Cerebellar cortex (tissue), 1 donor: ENCODE measurements at places on chromosomes 7 and 10.

GRCh38 chr7:113835367-113835766 lies 83.4 kb downstream of the PPP1R3A start:
- DNase-seq, result no peak

- no peak for DNase-seq
Observed at GRCh38 chr7:91347290-91347689, 83.1 kb downstream of the FZD1 start.

GRCh38 chr7:100726996-100727761 lies 6.2 kb upstream of the ZAN start:
- no peak for DNase-seq

DNA sequence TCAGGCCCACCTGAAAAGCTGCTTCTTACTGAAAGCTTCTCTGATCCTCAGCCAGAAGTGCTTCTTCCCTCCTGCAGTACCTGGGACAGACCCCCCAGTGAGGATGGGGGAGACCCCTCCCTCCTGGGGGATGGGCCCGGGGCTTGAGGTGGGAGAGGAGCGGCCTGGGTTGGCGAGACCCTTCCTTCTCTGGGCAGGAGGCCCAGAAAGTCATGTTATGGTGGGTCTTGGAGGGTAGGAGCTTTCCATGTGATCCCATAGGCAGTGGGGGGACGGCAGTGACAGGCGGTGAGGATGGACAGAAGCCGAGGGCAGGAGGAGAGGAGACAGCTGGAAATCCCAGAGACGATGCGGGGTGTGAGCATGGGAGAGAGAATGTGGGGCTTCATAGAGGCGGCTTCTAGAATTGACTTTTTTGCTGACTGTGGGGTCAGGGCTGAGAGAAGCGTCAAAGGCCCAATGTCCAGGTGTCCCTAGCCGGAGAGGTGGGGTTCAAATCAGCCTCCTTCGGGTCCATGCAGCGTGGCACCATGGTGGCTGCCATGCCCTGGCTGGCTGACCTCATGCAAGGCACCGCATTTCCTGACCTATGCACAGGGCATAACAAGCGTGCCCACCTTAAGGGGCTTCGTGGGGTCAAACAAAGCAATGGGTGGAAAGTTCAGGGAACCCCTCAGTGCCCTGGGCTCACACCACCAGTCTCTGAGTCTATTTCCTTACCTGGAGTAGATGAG lies 154.0 kb downstream of the UBE2H start:
- no peak for DNase-seq

DNA sequence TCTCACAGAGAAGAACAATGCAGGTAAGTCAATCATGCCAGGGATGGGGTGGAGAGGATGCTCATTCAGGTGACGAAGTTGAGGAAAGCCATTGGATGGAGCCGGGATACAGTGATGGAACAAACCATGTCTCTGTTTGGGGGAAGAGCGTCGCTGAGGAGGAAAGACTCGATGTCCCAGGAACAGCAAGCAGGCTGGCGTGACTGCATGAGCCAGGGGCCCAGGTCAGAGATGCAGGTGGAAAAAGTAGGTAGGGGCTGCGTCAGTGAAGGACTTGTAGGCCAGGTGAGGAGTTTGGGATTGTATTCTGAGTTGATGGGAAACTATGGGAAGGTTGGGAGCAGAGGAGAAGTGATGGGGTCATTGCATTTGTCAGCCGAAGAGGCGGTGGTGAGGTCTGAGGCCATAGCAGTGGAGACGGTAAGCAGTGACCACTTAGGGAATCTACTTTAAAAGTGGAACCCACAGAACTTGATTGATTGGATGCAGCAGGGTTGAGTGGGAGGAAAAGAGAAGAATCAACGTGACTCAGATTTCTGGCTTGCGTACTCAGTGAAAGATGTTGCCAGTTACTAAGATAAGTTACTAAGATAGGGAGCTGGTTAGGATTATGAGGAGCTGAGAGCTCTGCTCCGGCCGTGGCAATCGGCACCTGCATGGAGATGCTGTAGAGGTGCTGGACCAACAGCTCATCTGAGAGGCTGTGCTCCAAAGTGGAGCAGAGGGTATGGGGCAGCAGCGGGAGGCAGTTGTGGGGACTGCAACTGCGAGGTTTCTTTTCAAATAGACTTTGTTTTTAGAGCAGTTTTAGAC lies 12.5 kb upstream of the IL2RA start:
- DNase-seq, result no peak

GRCh38 chr10:17196573-17196972 lies 4.9 kb downstream of the TRDMT1 start:
- no peak for DNase-seq

DNA sequence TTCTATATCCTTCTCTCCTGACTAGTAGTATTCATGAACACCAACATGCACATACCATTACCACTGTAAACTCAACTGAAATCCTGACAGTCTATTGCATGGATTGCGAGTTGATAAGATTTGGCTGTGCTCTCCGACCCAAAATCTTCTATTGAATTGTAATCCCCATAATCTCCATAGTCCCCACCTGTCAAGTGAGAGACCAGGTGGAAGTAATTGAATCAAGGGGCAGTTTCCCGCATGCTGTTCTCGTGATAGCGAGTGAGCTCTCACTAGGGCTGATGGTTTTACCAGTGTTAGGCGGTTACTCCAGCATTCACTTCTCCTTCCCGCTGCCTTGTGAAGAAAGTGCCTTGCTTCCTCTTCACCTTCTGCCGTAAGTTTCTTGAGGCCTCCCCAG lies 261.8 kb downstream of the PHF14 start:
- no peak for DNase-seq

DNA sequence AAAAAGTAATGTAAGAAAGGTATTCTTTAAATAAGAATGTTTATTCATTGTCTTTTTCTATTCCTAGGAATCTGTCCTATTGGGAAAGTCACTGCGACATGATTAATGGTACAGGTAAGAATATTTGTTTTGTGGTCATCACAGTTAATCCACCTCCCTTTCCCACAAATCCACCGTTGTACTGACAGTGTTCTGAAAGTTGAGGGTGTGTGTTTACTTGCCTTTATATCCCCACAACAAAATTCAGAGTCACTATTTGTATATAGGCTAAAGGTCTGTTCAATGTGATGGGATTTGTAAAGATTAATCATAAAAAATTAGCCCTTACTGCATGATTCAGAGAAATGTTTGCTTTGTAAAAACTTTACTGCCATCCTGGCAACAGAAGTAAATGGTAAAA lies 27.9 kb downstream of the CD36 start:
- DNase-seq, result no peak

GRCh38 chr7:8354503-8354902 lies 78.9 kb upstream of the NXPH1 start:
- DNase-seq, result no peak

DNA sequence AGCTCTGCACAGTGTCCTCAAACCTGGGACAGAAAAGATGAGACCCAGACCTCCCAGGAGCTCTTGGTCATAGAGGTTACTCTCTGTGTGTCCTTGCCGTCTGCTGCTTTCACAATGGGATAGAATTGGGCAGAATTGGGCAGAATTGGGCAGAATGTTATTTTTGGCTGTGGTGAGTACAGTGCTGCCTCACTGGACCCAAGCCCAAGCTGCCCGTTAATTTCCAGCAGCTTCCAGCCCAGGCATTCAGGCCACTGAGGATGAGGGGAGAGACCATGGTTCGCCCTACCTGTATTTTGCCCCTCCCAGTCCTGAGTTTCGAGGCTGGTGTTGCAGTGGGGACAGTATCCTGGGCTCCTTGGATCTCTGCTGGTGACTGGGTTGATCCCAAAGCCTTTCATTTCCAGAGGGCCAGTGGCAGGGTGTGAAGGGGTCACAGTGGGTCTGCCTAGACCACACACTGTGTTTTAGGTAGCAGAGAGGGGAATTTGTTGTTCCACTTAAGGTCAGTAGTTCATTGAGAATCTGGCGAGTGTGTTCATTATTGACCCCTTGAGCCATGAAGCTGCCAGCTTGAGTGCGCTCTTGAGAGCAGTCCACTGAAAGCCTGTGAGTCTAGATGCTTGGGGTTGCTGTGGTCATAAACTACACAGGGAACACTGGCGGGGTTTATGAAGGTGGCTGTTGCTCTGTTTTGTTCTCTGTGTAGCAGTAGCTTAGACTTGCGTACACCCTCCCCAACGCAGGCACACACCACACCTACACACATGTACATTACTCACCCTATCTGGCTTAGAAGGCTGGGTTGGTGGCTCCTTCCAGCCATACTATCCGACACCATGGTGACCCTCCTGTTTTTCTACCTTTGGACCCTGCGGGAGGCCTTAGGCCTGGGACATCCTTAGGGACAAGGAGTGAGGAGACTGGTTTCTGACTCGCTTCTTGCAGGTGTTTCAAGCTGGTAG lies 23.5 kb downstream of the NACAD start:
- DNase-seq, result no peak

GRCh38 chr7:132140341-132140740 lies 435.9 kb downstream of the PLXNA4 start:
- DNase-seq, result no peak

DNA sequence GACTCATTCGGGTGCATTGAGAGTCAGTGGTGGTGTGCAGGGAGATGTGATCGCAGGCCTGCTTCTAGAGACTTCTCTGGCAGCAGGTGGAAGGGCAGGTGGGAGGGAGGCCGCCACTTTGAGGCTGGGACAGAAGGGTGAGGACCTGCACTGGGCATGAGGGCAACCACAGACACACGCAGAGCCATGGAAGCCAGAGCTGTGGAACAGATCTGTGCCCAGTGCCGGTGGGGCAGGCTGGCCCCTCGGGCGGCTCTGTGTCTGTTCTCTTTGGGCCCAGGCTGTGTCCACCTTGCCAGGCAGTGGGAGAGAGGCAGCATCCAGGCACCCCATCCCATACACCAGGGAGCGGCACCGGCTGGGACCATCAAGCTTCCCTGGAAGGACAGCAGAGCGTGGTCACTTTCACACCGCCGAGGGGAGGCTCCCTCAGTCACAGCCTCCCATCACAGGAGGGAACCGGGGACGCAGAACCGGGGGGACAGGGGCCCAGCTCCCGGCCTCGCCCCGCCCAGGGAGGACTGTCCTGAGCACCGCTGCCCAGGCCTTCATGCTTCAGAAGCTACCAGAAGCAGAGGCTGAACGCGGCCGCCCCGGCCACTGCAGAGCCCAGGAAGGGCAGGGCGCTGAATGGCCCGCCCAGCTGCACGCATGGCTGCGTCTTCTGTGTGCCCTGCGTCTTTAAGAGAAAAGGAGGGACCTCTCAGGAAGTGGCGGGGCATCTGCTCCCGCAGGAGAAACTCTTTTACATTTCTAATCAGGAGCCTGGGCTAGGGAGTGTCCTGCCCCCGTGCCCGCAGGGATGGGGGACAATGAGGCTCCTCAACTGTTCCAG lies 32.1 kb downstream of the EN2 start:
- peak; percentile 62 for DNase-seq

- no peak for DNase-seq
Observed at GRCh38 chr7:109699661-109700060, 1130.0 kb downstream of the DNAJB9 start.

- DNase-seq, result no peak
Observed at GRCh38 chr7:7176406-7177043, 5.8 kb upstream of the C1GALT1 start.

- no peak for DNase-seq
Observed at GRCh38 chr7:41910940-41911600, 208.2 kb upstream of the INHBA start.

GRCh38 chr7:56287429-56288138 lies 171.4 kb upstream of the NUPR2 start:
- DNase-seq, result no peak

DNA sequence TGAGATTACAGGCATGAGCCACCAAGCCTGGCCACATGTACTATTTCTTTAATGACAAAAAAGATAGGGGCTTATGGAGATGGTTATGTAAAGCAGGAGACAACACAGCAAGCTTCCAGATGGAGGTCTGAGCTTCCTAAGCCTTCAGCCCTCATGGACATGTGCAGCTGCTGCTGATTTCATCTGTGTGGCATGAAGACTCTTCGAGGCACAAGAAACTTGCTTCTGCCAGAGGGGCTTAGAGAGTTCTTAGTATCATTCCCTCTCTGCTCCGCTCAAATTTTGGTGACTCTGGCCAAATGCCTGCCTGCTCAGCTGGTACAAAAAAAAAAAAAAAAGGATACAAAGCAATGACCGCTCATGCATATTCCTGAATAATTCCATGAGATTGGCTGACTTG lies 552.5 kb downstream of the TYW1 start:
- no peak for DNase-seq

GRCh38 chr10:35636956-35637355 lies 5.1 kb downstream of the FZD8 start:
- no peak for DNase-seq

DNA sequence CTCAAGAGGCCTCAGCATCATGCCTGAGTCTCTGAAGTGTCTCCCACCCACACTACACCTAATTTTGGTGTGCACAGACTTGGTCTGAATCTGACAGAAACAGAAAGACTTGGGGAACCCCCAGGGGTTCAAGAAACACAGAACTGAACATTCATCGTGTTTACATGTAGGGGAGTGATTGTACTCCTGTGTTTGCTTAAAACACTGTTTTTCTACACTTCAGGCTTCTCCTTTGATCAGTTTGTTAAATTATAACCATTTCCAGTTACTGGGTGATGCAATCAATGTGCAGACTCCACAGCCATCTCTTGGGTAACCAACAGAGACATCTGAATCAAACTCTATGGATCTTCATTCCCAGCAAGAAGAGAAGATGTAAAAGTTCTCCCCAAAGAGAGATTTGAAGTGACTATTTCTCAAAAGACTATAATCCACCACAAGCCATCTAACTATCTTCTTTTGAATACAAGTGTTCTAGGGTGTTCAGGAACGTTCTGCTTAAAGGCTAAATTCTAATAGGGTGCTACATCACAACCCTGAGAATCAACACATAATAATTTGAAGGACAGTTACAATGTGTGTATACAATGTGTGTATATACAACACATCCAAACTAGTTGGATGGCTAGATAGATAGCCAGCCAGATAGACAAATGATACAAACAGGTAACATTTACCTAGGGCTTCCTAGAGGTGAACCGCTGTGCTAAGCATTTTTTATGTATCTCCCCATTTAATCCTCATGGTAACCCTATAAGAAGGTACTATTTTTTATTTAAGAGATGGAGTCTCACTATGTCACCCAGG lies 34.2 kb downstream of the DNAJC12 start:
- DNase-seq, result no peak

DNA sequence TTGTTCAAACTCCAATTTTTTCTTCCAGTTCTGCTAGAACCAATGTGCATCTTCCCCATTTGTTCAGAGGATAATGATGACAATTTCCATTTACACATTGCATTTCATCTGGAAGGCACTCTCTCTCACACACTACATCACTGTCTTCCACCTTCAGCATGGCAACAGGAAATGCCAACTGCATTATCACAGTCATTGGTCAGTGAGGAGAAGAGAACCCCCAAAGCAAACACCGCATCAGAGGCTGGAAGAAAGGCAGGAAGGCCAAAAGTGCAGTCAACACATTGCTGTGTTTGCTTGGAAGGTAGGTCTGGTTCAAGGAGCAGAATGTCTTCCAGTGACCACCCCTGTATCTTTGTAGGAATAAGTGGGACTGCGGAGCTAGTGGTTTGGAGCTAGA lies 192.2 kb upstream of the RHOBTB1 start:
- DNase-seq, result no peak

DNA sequence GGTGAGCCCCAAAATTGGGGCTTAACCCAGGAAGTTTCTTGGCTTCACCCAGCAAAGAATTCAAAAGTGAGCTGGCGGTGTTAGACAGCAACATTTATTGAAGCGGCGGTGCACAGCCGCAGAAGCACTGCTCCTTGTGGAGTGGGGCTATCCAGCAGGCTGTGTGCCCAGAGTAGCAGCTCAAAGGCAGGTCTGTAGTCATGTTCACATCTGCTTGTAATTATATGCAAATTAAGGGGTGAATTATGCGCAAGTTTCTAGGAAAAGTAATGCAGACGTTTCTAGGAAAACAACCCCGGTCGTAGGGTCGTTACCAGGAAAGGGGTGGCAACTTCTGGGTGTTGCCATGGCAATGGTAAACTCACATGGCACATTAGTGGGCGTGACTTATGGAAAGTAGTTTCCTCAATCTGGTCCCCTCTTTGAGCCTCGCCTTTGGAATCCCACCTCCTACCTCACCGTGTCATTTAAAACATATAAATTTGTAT lies 13.7 kb upstream of the KBTBD2 start:
- no peak for DNase-seq
